NCI-H524 treated with DMSO at 0.1 percent for 48 hours (cell line): ENCODE measurements at places on chromosomes 4 and X.

DNA sequence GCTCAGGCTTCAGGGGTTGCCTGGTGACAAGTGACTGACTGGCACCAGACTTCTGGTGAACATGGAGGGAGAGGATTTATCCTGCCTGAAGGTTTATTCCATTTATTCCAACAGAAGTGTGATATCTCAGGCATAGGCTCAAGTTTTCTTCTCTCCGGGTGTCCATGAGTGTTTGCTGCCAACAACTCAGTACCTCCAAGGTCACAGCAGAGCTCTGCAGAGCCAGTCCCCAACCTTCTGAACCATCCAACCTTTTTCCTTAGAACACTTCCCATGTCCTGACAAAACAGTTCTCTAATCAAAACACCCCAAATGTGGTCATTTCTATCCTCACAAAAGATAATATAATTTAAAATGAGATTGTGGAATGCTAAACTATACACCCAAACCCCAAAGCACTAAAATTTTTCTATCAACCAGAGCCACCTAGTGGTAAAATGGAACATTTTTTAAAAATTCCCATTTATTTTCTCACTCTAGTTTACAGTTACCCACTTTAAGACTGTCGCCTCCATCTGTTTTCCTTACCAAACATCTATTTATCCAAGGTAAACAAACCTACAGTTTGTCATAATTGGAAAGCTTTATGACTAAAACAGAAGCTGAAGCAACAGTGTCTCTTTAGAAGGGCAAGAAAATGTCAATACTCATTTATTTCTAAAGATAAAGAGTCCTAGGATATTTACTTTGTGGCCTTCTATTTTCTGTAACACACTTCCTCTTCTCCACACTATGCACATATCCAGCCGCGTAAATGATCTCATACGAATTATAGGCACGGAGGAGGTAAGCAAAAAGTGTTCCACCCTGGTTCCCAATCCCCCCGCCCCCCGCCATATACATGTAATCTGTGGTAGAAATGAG lies 39.5 kb downstream of the TMEM154 start:
- no peak for DNase-seq

- no peak for DNase-seq
Observed at GRCh38 chr4:48212165-48212564, 57.5 kb downstream of the TEC start.

DNA sequence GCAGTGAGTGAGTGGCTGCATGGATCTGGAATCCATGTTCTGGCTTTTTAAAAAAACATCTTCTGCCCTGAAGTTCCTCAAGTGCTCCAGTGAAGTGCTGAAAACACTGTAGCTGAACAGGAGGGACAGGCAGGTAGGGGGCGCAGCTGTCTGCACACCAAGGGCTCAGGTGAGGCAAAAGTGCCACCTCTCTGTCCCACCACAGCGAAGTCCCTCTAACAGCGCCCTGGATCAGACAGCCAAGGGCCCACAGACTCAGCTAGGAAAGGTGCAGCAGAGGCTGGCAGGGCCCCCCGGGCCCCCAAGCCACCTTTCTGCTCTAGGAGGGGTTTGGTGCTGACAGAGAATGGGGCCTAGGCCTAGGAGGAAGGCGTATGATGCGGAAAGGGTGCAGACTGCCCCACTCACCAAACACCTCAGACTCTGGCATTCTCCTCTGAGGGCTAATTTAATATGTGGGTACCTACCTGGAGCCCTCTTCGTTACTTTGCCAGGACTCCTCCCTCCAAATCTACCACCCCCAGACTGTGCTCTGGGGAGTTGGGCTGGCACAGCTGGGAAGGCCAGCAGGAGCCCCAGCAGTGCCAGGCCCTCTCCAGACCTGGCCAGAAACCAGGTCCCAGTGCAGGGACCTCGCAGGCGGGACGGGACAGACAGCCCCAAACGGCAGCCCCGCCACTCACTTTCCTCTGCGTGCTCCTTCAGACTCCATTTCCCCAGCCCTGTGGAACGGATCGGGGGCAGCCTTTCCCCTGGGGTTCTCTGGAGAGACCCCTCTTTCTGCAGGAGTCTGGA lies 73.7 kb downstream of the ENPP6 start:
- no peak for DNase-seq

- DNase-seq, result no peak
Observed at GRCh38 chr4:172953896-172954568, 214.6 kb upstream of the GALNT7 start.

- DNase-seq, result no peak
Observed at GRCh38 chr4:5858020-5858769, 34.7 kb downstream of the CRMP1 start.

GRCh38 chrX:725971-726370 lies 95.4 kb downstream of the SHOX start:
- DNase-seq, result no peak

DNA sequence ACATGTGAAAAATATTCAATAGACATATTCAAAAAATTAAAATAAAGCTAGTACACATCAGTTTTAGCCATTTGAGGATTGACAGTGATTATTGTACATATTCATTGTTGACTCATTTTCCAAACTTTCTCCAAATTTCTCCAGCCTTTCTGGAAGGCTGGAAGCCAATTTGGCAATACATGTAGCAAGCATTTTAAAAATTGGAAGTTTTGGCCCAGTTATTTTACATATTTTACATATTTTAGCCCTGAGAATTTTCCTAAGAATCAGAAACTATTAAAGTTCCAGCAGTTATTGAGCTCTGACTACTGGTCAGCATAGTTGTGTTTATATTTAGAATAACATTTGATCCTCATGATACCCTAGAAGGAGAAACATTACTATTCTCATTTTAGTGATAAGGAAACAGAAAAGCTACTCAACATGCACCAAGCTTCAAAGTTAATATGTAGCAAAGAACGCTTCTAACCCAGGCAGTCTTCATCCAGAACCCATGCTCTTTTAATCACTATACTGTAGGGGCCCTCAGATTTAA lies 3.2 kb downstream of the CABS1 start:
- DNase-seq, result no peak

DNA sequence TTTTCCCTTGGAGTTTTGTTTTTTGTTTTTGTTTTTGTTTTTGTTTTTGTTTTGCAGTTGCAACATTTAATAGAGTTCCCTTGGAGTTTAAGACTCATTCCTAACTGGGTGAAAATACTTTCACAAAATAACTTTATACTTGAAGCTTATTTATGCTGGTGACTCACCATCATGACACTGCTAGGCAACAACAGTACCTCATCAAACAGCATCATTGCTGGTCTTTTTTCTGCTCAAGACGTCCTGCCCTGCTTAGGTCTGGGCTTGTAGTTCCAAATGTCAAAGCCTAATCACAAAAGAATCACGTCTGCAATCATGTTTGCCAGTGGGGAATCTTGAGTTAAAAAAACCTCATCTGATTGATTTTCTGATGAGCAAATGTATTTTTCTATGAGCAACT lies 105.7 kb upstream of the PRPS2 start:
- DNase-seq, result no peak

DNA sequence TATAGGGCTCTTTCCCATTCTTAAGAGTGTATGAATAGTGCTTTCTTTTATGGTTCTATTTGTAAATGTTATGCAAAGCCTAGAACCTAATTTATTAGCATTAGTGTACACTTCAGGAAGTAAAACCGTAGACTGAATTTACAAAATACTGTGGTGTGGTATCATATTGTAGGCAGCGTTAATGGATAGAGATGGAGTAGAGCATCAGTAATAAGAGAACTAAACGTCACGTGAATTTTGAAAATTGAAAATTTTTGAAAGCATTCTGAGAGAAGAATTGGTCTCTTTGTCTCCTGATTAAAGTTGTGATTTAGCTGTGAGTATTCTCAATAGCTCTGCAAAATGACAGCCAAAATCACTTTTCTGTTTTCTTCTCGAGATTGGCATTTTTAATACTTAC lies 2.9 kb downstream of the STIM2 start:
- DNase-seq, result no peak

- DNase-seq, result no peak
Observed at GRCh38 chrX:10112510-10112909, 44.3 kb upstream of the CLCN4 start.
